ENCODE measurements at places on chromosomes 4 and X. TPM values are rescaled to one million over a fixed set of nuclear protein-coding genes. Genes with fewer than 3 reads are reported as not detected.

The LANCL3 gene
- total RNA-seq, result 0.03 TPM

The NEUROG2 gene
- total RNA-seq, result not detected

The BEX3 gene
- total RNA-seq, result 347 TPM

The CXCL3 gene
- total RNA-seq, result 17.5 TPM

The CLDN34 gene
- total RNA-seq, result 0.81 TPM

The FAM236B gene
- total RNA-seq, result not detected

The RHOXF2B gene
- not detected for total RNA-seq

DNA sequence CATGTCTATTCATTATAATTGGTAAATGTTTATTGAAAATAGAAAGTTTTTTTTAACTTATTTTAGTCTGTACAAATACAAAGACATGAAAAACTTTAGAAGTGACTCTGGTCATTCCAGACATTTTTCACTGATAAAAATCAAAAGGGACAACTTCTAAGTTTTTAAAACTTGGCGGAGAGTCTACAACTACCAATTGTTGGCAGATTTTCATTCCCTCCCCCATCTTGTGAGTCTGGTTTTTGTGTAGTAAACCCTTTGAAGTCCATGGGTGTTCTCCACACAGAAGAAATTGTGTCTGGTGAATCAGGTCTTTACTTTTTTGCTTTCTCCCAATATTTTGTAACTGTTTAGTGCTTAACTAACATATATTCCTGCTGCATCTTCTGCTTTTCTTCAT is 336.5 kb downstream of the PDGFC start:
- H3K4me3 ChIP-seq, result no peak overlapping the region
- no peaks in the 10 kb centered on the region for H3K36me3 ChIP-seq
- H3K27ac ChIP-seq, result no peak overlapping the region

GRCh38 chr4:30854531-30854930 is 134.4 kb downstream of the PCDH7 start:
- H3K27me3 ChIP-seq, result no peaks in the 10 kb centered on the region
- no peaks in the 10 kb centered on the region for H3K4me1 ChIP-seq
- no peak for DNase-seq
- no peak overlapping the region for H3K4me3 ChIP-seq

GRCh38 chrX:39990388-39990787 is 107.4 kb downstream of the BCOR start:
- no peaks in the 10 kb centered on the region for H3K27me3 ChIP-seq
- H3K4me3 ChIP-seq, result no peak overlapping the region
- H3K4me1 ChIP-seq, result peaks cover 2% of the 10 kb centered on the region
- H3K27ac ChIP-seq, result no peak overlapping the region
- no peaks in the 10 kb centered on the region for H3K36me3 ChIP-seq

DNA sequence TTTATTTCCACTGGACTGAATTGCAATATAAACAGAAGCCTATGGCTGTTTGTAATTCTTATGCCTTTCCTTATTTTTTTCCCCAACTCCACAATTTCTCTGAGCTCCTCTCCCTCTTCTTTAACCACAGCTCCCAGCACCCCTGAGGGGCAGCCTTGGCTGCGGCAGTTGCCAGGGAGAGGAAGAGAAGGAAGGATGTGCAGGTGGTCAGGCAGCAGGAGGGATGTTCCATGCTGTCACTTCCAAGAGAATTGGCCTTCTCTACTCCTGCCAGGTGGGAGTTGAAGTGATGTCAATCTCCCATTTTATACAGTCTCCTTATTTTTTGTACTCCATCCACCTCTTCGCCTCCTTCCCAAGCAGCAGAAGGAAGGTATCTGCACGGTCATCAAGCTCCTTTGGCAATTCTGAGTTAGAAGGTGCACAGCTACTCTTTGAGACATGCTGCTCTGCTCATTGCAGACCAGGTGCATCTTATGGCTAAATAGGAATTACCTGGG is 343.3 kb upstream of the RPS6KA3 start:
- no peak for DNase-seq
- H3K4me3 ChIP-seq, result no peak overlapping the region
- H3K36me3 ChIP-seq, result no peaks in the 10 kb centered on the region
- H3K27me3 ChIP-seq, result no peaks in the 10 kb centered on the region

- DNase-seq, result no peak
- no peaks in the 10 kb centered on the region for H3K36me3 ChIP-seq
- no peak overlapping the region for H3K27ac ChIP-seq
- no peak overlapping the region for H3K4me3 ChIP-seq
These were observed 63.8 kb upstream of the MTM1 start for GRCh38 chrX:150504397-150505182.

DNA sequence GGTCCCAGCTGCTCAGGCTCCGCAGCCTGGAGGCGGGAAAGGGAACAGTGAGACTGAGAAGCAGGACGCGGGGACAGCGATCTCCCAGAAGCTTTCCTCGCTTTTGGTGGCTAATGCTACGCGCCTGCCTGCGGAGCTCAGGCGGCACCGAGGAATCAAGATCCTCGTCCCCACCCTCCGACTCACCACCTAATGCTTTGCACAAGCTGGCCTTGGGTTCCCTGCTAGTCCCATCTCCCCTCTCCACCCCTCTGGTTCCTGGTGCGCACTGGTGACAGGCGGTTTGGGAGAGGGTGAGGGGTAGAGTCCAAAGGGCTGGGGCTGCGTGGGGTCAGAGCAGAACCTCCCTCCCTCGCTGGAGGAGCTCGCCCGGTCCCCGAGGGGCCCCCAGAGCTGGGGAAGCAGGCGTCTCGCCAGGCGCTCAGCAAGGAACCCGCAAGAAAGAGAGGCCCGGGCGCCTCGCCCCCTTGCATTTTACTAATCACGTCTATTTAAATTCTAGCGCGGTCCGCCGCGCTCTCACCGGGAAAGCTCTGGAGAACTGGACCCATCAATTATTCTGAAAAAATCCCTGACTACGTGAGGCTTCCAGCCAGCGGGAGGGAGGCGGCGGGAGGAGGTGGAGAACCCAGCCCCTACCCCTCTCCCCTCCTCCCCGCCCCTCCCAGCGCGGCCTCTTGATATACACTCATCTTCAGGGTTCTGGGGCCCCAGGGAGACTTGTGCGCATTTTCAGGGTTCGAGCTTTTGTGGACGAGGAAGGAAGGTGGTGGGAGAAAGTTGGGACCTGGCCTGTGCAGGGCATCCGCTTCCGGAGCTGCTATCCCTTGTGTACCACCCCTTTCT is 9.1 kb downstream of the POU4F2 start:
- no peak for DNase-seq
- no peak overlapping the region for H3K4me3 ChIP-seq
- H3K4me1 ChIP-seq, result no peaks in the 10 kb centered on the region
- H3K36me3 ChIP-seq, result no peaks in the 10 kb centered on the region
- H3K27ac ChIP-seq, result no peak overlapping the region

DNA sequence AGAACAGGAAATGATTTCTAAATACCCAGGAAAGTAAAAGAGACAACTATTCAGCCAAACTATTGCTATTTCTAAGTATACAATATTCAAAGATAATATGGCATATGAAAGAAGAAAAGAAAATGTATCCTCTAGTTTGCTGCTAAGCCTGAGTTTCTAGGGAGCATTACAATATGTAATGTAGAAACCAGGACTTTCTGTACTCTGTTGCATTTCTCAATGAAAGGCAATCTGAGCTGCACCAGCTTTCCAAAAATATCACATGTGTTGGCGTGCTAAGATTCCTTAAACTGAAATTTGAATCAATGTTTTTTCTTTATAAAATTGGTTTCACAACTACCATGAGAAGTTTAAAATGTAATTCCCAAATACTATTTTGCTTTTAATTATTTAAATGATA is 129.6 kb downstream of the ANK2 start:
- no peaks in the 10 kb centered on the region for H3K36me3 ChIP-seq
- no peaks in the 10 kb centered on the region for H3K27me3 ChIP-seq
- H3K27ac ChIP-seq, result no peak overlapping the region
- peaks cover 11% of the 10 kb centered on the region for H3K4me1 ChIP-seq

- H3K27me3 ChIP-seq, result no peaks in the 10 kb centered on the region
- no peak for DNase-seq
- no peaks in the 10 kb centered on the region for H3K4me1 ChIP-seq
- H3K27ac ChIP-seq, result no peak overlapping the region
These were observed 24.1 kb downstream of the C4orf50 start for GRCh38 chr4:5993876-5994811.

DNA sequence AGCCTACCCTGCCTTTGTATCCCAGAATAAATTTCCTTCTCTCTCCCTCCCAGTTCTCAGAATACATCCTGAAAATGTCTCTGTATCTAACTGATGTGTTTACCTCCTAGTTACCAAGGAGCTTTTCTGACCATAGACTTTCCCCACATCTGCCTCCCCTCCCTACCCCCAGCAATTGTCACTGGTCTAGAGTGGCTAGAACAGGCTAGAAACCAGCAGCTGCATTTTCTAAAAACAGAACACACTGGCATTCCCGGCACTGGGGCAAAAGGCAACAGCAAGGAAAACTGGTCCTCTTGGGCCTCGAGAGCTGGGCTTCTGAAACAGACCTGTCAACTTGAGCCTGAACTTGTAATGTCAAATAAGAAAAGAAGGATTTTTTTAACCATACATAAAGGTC is 16.4 kb downstream of the TASL start:
- H3K27ac ChIP-seq, result no peak overlapping the region
- H3K36me3 ChIP-seq, result no peaks in the 10 kb centered on the region
- no peaks in the 10 kb centered on the region for H3K27me3 ChIP-seq

DNA sequence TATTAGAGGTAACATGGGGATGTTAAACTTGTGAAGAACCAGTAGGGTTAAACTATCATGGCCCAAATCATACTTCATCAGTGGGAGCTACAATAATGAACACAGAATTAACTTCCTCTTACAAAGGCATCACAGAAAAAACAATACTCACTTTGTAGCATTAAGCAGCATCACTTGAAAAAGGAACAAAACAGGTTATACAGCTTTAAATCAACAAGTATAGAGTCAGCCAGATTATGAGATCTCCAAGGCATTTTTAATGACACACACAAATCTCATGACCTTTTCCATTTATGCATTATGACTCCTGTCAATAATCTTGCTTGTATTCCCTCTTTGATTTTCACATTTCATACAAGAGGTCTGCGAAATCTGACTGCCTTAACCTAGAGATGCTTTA is 18.3 kb downstream of the FBXL5 start:
- no peak overlapping the region for H3K4me3 ChIP-seq
- H3K4me1 ChIP-seq, result no peaks in the 10 kb centered on the region
- no peaks in the 10 kb centered on the region for H3K27me3 ChIP-seq
- DNase-seq, result no peak
- H3K27ac ChIP-seq, result no peak overlapping the region
- no peaks in the 10 kb centered on the region for H3K36me3 ChIP-seq

DNA sequence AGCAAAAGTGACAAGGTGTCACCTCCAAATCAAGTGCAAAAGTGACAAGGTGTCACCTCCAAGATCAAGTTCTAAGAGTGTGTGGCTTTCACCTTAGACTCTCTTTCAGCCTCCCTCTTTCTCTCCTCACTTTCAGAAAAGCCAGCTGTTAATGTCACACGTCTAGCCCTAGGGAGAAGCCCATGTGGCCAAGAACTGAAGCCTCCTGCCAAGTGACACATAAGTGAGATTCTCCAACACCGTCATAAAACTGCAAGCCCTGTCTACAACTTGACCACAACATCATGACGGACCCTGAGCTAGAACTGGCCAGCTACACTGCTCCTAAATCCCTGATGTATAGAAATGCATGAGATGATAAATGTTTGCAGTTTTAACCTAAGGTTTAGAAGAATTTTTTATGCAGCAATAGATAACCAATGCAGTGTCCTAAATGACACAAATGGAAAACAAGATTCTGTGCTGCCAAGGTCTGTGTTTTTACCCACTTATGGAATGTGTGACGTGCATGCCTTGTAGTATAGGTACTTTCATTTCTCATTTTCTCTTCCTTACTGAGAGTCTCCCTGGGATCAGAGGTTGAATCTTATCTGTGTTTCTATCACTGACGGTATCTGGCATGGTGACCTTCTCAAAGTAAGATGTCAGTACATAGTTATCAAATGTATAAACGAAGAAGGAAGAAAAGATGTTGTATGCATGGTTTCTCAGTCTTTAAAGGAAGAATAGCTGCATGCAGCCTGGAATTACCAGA is 25.0 kb downstream of the NLGN4X start:
- H3K4me1 ChIP-seq, result peaks cover 3% of the 10 kb centered on the region
- H3K4me3 ChIP-seq, result no peak overlapping the region
- no peak for DNase-seq

- no peaks in the 10 kb centered on the region for H3K27me3 ChIP-seq
- no peaks in the 10 kb centered on the region for H3K4me1 ChIP-seq
- H3K27ac ChIP-seq, result no peak overlapping the region
These were observed 52.4 kb downstream of the ANOS1 start for GRCh38 chrX:8679550-8679949.

DNA sequence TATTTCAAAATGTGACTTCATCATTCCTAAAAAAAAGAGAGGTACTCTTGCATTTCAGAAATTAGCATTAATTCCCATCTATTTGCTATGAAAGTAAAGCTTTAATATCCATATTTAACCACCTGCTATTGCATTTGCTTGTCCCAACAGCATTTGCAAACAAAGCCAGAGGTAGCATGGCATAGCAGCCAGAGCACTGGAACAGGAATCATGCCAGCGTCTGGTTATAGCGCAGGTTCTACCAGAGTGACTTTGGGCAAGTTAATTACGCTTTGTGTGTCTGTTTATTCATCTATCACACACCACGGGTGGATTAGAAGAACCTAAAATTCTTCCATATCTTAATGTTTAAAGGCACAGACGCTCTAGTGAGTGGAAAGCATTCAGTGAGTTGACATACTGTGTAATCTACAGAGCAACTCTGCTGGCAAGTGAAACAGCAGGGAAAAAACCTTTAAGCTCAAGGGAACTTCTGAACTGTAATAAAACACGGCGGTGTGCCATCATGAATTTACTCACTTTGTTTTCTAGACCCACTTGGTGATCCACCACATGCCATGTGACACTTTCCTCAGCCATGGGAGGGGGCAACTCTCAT is 76.6 kb upstream of the QRFPR start:
- H3K27me3 ChIP-seq, result no peaks in the 10 kb centered on the region
- H3K36me3 ChIP-seq, result no peaks in the 10 kb centered on the region
- no peak for DNase-seq
- no peak overlapping the region for H3K27ac ChIP-seq

- no peak overlapping the region for H3K4me3 ChIP-seq
- H3K36me3 ChIP-seq, result no peaks in the 10 kb centered on the region
- no peak overlapping the region for H3K27ac ChIP-seq
- no peak for DNase-seq
These were observed 30.1 kb upstream of the SPARCL1 start for GRCh38 chr4:87559090-87559837.

GRCh38 chrX:103063918-103064434 is at the start of gene BEX1:
Gene BEX1, minus strand, starts transcription at chrX:103064171. Its CDS starts 897 bp downstream, at chrX:103063274.
- H3K36me3 ChIP-seq, result no peaks in the 10 kb centered on the region
- H3K4me1 ChIP-seq, result no peaks in the 10 kb centered on the region
- no peaks in the 10 kb centered on the region for H3K27me3 ChIP-seq
- DNase-seq, result peak; percentile 72
- H3K27ac ChIP-seq, result no peak within 1 kb of the TSS

- H3K27me3 ChIP-seq, result no peaks in the 10 kb centered on the region
- no peak overlapping the region for H3K27ac ChIP-seq
- no peaks in the 10 kb centered on the region for H3K36me3 ChIP-seq
- H3K4me1 ChIP-seq, result no peaks in the 10 kb centered on the region
- H3K4me3 ChIP-seq, result no peak overlapping the region
- DNase-seq, result no peak
These were observed 72.3 kb downstream of the PAK3 start for GRCh38 chrX:111168314-111168713.
